Effector CD4-positive, alpha-beta T cell (primary cell): ENCODE measurements at places on chromosomes 1 and 21.
A peak's percentile ranks its signal among the peaks of the same experiment; 100 is the strongest.

DNA sequence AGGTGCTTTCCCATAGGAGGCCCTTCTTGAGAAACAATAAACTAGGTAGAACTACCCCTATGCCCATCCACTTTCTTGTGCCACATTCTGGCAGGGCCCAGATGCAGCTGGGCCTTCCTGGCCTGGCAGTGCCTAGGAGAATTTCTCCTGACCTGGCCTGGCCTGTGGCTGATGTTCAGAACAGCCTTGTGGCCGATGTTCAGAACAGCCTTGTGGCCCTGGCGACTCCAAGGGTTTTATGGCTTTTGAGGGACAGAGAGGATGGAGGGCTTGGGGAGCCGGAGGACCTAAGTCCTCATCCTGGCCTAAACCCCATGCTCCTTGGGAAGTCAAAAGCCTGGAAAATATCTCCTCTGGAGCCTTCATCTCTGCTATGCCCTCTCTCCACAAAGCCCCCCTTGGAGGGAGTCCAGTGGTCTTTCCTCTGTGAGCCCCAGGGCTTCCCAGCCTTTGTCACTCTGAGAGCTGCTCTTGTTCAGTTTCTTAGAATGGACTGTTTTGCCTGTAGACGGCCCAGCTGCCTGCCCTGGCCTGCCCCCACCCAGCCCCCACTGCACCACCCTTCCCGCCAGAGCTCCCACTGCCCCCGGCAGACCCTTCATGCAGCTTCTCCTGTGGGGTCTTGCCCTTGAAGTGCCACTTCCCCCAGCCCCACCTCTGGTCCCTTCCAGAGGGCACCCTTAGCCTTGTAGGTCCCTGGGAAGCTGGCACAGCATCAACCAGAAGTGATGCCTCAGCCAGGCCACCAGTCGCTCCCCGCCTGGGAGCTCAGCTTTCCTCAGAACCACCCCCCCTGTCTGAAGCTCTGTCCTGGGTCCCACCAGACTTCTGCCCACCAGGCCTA, 7.0 kb downstream of the GPR37L1 start:
- DNase-seq = no peak

DNA sequence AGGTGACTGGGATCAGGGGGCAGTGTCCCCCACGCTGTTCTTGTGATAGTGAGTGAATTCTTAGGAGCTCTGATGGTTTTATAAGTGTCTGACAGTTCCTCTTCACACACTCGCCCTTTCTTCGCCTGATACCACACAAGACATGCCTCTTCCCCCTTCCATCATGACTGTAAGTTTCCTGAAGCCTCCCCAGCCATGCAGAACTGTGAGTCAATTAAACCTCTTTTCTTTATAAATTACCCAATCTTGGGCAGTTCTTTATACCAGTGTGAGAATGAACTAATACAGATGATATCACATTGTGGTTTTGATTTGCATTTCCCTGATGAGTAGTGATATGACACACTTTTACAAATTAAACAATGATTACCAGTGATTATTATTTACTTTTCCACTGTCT, 229.9 kb downstream of the AKT3 start:
- DNase-seq = no peak

DNA sequence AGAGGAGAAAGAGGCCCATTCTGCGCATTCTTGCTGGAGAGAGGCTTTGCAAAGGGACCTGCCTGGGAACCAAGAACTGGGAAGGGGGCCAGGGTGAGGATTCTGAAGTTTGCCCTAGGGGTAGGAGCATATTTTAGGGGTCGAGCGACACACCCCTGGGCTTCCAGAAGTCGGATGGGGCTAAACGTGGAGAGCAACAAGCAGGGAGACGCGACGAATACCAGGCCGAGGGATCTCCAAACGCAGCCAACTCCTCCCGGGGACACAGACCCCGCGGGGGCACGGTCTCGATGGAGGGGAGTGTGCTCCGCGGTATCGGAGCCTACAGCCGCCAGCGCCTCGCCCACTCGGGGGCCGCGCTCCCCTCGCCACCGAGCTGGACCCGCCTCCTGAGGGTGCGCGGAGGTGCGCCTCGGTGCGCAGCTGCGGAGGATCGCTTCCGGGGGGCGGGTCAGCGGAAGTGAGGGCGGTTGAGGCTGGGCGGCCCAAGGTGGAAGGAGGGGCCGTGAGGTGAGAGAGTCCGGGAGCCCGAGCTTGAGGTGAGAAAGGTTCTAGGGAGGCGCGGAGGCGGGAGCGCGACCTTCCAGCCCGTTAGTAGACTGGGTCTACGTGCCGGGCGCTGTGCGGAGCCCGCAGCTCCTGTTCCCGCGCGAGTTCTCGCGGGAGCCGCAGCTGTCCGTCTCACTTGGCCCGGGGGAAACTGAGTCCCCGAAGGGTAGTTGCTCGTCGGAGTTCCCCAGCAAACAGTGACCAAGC, at the start of gene MTFR1L:
Gene MTFR1L (plus strand): TSS at position 464 of the 756 bp plus-strand sequence. CDS start 3,151 bp downstream, outside the sequence.
- peak; percentile 88 for DNase-seq

GRCh38 chr1:199789141-199789540, 238.4 kb upstream of the NR5A2 start:
- DNase-seq = no peak

- no peak for DNase-seq
Observed at GRCh38 chr1:109947582-109948284, 36.8 kb upstream of the AHCYL1 start.

DNA sequence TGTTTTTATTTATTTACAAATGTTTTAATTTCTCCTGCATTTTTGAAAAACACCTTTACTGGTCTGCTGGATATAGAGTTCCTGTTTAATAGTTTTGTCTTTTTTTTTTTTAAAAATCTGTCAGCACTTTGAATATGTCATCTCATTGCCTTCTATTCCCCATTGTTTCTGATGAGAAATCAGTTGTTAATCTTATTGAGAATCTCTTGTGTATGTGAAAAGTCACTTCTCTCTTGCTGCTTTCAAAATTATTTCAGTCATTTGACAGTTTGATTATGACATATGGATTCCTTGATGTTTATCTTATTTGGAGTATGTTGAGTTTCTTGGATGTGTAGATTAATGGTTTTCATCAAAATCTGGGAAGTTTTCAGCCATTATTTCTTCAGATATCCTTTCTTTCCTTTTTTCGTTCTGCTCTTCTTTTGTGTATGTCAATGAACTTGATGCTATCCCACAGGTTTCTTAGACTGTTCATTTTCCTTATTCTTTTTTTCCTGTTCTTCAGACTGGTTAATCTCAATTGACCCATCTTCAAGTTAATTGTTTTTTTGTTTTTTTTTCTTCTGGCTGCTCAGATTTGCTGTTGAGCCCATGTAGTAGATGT, 51.2 kb upstream of the CCDC190 start:
- no peak for DNase-seq

- no peak for DNase-seq
Observed at GRCh38 chr1:54417123-54417522, 10.9 kb upstream of the SSBP3 start.

DNA sequence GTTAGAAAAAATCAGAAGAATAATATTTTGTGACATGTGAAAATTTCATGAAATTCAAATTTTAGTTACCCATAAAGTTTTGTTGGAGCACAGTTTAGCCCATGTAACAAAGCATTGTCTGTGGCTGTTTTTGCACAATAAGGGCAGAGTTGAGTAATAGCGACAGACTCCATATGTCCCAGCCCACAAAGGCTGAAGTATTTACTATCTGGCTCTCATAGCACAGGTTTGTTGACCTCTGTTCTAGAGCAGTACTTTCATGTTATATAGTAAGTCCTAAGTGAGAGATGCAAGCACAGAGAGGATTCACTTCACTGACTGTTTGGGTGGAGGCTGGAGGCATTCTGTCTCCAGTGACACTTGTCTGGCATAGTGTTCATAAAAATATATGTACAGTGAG, 6.8 kb downstream of the LAMC1 start:
- DNase-seq = no peak

GRCh38 chr21:42569732-42570301, 56.2 kb downstream of the SLC37A1 start:
- no peak for DNase-seq

DNA sequence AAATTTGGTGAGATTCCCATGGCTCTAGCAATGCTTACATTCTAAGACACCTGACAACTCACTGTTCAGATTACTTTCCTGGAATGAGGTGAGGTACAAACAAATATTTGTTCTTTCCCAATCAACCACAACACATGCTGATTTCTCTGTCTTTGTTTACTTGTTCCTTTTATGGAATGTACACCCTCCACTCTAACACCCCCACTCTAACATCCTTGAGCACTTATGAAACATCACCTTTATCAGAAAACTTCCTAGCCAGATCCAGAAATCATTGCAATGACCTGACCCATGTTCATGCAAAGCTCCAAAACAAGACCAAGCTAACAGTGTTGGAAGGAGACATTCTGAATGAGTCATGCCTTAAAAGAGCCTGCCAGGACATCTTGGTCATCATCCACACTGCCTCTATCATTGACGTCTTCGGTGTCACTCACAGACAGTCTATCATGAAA, 35.5 kb downstream of the HSD3B1 start:
- DNase-seq = no peak

GRCh38 chr21:26954662-26955121, 12.2 kb downstream of the ADAMTS5 start:
- no peak for DNase-seq

DNA sequence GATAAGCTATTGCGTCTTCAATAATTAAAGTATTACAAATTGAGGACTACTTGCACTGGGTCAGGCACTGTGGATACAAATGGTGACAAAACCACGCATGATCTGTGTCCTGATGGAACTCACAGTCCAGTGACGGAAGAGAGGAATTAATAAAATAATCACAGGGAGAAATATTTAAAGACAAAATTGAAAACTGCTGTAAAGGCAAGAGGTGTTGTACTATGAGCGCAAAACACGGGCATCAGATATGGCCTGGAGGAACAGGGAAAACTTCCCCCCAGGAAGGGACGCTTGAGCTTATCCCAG, 16.6 kb upstream of the SLAMF6 start:
- DNase-seq = no peak

GRCh38 chr1:71656902-71657301, 576.1 kb upstream of the ZRANB2 start:
- DNase-seq = no peak
